ENCODE measurements at places on chromosomes 1 and 21. TPM values are rescaled to one million over a fixed set of nuclear protein-coding genes. Genes with fewer than 3 reads are reported as not detected.

Gene S100A2
- 24.8 TPM for total RNA-seq

Gene TPTE
- not detected for total RNA-seq

DNA sequence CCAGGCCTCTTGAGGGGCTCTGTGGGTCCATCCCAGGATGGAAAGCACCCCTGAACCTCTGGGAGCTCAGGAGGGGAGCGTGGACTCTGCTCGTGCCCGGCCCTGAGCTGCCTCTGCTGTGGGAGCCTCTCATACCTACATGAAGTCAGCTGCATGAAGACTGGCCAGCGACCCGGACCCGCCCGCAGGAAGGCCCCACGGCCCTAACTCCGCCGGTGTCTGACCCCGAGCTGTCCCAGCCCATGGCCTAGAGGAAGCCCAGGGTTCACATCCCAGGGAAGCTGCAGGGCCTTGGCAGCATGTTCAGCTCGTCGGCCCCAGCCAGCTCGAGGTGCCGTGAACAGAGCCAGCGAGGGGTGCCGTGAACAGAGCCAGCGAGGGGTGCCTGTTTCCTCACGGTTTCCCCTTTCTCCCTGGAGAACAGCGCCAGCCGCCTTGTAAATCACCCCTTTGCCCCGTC lies 178.1 kb upstream of the ARHGEF16 start:
- DNase-seq: no peak

DNA sequence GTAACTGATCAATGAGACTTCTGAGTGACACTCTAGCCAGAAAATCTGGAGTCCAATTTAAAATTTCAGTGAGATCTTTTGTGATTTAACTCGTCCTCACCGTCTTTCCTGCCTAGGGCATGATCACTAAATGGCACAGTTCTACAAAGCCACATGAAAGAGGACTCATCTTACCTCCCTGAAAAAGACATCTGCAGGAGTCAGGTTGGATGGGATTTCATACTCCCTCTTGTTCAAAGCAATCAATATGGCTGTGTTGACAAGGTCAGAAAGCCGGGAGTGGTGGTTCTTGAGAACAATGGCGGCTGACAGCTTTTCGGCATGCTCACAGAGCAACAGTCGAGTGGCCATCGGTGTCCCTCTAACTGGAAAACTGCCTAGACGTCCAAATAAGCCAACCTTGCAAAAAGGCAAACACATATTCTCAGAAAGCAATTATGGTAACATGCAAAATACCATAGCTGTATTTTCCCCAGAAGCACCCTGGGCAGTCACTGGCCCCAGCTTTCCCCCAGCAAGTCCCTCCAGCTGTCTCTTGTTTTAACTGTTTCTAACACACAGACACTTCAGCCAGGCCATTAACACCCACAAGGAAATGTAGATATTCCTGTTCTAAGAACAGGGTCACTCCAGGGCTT lies 36.6 kb upstream of the ACTA1 start:
- DNase-seq: no peak

DNA sequence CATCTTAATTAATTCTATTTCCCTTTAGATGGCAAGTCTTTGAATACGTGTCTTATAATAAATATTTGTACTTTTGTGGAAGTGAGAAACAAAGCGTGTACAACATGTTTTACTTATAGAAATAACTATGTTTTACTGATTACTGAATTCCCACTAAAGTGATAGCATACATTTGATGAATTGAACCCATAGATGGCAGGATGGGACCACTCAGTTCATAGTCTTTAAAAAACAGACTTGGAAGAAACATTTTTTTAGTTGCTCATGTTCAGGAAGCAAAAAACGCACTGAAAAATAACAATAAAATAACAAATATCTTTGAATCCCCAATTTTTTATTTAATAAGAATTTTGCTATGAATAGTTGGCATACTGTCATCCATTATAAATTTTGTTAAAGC lies 507.1 kb upstream of the ZRANB2 start:
- peak; percentile 50 for DNase-seq

- DNase-seq: no peak
Observed at GRCh38 chr21:38833117-38833516, 27.4 kb downstream of the ETS2 start.

DNA sequence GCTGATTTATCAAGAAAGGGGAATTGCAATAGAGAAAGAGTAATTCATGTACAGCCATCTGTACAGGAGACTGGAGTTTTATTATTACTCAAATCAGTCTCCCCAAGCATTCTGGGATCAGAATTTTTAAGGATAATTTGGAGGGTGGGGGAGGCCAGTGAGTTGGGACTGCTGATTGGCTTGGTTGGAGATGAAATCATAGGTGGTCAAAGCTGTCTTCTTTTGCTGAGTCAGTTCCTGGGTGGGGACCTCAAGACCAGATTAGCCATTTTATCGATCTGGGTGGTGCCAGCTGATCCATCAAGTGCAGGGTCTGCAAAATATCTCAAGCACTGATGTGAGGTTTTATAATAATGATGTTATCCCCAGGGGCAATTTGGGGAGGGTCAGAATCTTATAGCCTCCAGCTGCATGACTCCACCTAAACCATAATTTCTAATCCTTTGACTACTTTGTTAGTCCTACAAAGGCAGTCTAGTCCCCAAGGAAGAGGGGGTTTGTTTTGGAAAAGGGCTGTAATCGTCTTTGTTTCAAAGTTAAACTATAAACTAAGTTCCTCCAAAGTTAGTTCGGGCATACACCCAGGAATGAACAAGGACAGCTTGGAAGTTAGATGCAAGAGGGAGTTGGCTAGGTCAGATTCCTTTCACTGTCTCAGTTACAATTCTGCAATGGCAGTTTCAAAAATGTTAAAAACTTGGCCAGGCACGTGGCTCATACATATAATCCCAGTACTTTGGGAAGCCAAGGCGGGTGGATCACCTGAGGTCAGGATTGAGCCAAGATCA lies 16.9 kb upstream of the RAB3B start:
- DNase-seq: no peak

DNA sequence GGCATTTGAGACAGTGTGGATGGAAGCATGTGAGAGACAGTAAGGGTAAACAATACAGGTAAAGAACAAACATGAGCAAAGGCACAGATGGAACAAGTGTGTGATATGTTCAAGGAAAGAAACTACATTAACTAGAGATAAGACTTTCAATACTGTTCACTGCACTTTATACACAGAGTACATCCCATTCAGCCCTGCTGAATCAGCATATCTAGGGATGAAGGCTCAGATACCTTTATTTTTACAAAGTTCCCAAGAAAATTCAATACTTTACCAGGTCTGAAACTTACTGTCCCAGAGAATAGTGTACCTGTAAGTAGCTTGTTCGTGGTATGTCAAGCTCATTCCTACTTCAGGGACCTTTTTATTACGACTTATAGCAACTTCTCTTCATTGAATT lies 122.5 kb downstream of the LHX4 start:
- no peak for DNase-seq

DNA sequence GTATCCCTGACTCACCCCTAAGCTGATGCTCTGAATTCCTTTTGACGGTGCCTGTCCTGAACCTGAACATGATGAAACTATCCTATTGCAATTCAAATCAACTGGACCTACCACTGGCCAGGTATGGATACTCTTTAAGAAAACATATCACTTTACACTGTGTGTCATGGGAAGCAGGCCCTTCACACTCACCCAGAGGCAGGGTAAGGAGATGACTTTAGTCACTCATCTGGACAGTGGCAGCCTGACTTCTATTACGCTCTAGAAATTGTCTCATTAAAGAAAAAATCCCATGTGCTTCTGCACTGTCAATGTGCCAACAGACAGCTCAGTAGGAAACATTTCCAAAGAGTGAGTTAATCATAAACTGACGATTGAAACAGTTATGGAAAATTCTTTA lies 94.3 kb downstream of the VAV3 start:
- DNase-seq: peak; percentile 16

DNA sequence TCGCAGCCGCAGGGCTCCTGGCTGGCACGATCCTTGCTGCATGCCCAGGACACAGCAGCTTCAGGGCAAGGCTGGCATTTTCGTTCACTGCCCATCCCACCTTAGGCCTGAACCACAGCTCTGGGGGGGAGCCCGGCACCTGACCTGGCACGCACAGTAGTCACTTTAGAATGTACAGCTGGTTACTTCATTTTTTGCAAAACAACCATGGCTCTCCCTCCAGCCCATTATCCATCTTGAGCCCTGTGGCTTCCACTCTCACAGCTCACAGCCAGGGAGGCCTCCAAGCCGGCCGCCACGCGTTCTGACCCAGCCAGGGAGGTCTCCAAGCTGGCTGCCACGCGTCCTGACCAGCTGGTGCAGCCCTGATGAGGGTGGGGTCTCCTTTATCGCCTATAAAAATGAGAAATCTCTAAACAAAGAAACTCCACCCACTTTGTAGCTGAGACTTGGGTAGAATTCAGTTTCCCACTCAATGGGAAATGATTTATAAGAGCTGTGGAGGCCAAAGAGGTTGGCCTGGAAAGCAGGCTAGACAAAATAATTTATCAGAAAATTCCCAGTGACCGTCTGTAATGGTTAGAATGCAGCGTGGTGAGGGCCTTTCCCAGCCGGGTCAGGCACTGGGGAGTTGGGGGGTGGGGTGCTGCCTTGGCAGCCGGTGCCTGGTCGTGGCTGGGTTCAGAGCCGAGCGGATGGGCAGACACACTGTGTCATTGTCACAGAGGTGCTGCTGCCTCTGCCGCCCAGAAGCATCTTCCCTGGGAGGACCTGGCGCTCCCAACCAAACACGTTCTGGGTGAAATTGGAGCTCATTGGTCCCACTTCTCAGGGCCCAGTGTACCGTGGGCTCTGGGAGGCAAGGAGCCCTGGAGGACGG lies 54.6 kb upstream of the ACTRT2 start:
- DNase-seq: no peak

- DNase-seq: peak; percentile 69
Observed at GRCh38 chr1:208919371-208919770, 664.1 kb upstream of the CAMK1G start.
